ENCODE measurements at places on chromosomes 4 and X.

DNA sequence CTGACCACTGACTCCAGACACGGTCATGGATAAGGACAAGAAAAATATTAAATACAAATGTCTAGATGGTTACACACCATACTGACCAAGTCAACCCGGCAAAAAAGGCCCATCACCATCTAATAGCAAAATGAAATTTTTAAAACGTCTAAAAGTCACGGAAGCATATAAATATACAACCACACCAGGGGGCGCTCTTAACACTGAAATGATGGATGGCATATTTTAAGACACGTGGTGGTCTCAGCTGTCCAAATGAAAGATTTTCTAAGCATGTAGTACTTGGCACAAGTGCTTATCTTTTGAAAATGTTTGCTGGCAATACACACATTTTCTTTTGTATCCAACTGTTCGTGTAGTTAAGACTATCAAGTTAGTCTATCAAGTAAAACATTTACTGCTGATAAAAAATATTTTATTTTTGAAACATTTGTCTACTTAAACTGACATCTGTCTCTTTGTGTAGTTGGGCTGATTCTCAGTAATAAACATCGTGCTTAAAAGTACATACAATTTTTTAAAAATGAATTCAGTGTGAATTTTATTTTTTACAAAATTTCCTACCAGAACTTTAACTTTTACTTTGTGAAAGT is 64.6 kb downstream of the COX7B2 start:
- DNase-seq: peak; percentile 40

DNA sequence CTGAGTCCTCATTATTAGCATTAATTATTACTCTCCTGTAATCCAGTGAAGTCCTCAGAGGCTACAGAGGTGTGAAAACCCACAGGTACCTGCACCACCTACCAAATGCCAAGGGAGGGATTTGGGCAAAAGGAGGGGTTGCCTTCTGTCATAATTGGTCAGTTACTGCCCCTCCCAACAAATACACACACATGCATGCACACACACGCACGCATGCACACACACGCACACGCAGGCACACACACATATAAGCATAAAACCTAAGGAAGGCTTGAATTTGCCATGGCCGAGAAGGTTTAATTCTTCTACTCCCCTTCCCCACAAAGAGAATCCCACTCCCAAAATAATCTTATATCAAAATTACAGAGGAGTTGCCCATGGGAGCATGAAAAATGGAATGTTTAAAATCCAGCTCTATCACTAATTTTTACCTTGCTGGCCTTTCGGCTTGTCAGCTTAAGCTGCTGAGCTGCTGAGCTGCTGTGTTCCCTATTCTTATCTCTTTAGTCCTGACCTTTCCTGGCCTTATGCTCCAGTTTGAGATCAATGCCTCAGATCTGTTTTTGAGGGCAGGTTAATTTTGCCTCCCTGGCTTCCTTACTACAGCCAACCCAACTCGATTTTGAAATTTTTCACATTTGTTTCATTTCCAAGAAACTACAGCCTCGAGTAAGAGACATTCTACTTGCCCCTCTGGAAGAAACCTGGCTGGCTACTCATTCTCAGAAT is 95.0 kb downstream of the CAMK2D start:
- DNase-seq: no peak

DNA sequence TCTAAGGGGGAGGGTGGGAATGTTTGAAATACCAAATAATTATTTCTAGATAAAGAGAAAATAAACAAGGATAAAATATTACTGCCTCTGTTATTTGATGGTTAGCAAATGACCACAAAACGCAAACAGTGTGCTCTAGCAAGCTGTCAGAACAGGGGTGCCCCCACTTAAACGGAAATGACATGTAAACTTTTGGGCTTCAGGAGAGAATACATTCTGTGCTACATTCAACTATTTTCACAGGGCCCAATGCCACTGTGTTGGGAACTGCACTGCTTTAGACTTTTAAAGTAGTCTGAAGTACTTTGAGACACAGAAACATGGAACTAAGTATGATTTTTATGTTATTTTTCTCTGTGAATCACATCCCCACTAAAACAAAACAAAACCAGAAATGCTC is 14.1 kb downstream of the CD40LG start:
- DNase-seq: no peak

DNA sequence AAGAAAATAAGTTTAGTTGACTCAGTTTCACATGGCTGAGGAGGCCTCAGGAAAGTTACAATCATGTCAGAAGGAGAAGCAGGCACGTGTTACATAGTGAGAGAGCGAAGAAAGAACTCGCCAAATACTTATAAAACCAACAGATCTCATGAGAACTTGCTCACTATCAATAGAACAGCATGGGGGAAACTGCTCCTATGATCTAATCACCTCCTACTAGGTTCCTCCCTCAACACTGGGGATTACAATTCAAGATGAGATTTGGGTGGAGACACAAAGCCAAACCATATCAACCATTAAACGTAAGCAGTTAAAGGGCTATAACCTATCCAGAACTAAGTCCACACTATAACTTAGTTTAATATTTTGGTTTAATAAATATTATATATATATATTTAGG is 113.8 kb upstream of the ADGRL3 start:
- DNase-seq: no peak

- DNase-seq: no peak
Measured at GRCh38 chr4:74433043-74433442, 11.9 kb upstream of the AREG start.
